Smooth muscle cell of bladder (primary cell): ENCODE measurements at places on chromosomes 1 and 21. TPM values are rescaled to one million over a fixed set of nuclear protein-coding genes. Genes with fewer than 3 reads are reported as not detected.

The TMEM240 gene
- 2.1 and 3.3 TPM in 2 replicates for total RNA-seq

The MARK1 gene
- 0.14 and 0.18 TPM in 2 replicates for total RNA-seq

The CDKN2C gene
- total RNA-seq, result 10.4 and 14.1 TPM in 2 replicates

The CCDC17 gene
- 0.57 and 0.74 TPM in 2 replicates for total RNA-seq
